Activated naive CD4-positive, alpha-beta T cell treated with anti-CD3 and anti-CD28 coated beads for 36 hours (primary cell): ENCODE measurements at places on chromosomes 3 and 15. TPM values are rescaled to one million over a fixed set of nuclear protein-coding genes. Genes with fewer than 3 reads are reported as not detected.

DNA sequence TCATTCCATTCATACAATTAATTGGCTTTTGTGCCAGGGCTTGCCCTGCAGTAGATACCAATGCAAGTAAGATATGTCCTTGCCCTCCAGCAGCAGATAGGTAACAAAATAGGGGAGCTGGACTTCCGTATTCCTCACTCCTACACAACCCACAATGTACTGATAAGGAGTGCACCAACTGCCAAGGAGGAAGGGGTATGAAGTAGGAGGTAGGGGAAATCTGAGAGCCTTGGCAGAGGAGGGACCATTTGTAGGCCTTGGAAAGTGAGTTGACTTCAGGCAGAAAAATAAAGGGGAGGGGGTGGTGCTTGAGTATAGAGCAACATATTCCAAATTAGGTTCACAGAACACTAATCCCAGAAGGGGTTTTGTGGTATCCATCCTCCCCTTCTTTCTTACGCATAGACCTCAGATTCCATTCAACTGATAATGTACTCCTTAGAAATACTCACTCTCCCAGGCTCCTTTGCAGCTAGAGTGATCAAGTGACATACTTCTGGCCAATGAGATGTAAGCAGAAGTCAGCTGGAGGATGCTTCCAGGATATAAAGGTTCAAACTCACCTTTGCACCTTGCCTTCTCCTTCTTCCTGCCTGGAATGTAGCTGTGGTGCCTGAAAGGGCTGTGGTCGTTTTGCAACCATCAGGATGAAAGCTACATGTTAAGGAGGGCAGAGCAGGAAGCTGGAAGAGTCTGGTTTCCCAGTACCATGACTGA is 127.1 kb upstream of the SMAD3 start:
- DNase-seq: no peak

The PRTG gene
- total RNA-seq: not detected

The DPPA2 gene
- total RNA-seq: not detected

The C2CD4A gene
- 0.14 TPM for total RNA-seq

DNA sequence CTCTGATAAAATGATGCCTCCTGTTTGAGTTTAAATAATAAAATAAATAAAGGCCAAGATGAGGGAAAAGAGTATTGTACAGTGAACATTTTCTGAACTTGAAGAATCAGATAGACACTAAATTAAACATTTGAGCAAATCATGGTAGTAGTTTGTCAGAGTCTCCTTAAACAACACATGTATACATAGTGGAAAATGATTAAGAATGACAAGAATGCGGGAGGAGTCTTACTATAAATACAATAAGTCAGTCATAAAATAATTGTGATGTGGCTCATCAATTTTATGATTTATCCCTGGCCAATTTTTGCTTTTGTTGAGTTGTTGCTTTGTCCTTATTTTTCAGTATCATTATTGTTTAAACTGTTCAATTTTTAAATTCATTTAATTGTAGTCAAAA is 158.0 kb upstream of the TMC3 start:
- DNase-seq: no peak

DNA sequence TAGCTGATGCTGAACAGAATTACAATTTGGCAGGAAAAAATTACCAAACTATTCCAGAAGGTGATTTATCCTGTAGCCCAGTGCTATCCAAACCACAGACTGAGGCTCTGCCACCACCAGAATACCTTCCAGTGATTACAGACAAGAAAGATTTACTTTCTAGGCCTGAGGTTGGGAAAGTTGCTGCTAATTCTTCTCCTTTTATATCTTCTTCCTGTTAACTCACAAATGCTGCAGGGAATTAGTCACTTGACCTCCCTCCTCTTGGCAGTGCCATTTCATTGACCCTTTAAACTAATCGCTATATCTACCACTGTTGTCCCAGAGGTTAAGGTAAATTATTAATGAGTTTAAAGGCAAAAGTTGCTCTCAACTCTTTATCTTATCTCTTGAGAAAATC is 118.4 kb downstream of the CTNNB1 start:
- DNase-seq: no peak

The CHRNA7 gene
- total RNA-seq: not detected

The SNURF gene
- total RNA-seq: 28.3 TPM

The VPS13C gene
- 37.4 TPM for total RNA-seq

The POC1A gene
- 32.7 TPM for total RNA-seq

GRCh38 chr3:23981136-23981535 is 36.0 kb downstream of the NR1D2 start:
- no peak for DNase-seq

DNA sequence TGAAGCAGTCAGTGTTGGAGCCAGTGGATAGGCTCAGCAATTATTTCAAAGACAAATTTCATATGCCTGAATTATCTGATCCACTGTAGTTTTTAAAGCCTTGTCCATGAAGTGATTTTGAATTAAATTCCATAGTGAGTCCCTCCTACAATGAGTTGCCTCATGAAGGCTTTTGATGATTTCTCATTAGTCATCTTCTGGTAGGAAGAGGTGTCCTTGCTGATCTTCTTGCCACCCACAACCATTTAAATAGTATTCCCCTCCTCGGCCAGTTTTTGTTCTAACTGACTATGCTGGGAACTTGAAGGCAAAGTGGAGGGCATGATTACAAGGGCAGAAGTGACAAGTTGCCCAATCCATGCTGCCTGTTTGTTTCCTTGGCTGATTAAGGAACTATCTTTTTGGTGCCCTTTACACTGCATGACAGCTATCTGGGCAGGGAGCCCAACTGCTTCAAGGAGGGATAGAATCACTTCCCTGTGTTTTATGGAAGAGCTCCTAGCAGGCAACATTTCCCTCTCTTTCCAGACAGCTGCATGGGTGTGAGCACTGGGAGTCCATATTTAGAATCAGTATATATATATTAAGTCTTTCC is 617.5 kb downstream of the ZPLD1 start:
- no peak for DNase-seq
